ENCODE measurements at places on chromosomes 2 and 18.
A peak's percentile ranks its signal among the peaks of the same experiment; 100 is the strongest.

DNA sequence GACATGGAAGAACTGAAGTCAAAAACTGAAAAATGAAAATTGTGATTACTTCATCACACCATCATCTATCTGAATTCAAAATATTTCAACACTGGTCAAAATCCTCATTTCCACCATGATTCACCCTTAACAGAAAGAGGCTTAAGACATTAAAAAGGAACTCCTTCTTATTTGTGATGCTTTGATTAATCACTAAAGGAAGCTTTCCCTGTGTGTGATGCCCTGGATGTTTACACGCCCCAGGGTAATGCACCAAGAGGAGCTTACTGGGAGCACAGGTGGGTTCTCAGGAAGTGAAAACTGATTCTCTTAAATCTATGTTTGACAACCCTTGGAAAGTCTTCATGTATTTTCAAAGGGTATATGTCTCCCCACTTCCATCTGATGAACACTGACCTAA is 11.5 kb downstream of the GRB14 start:
- no peak for DNase-seq

DNA sequence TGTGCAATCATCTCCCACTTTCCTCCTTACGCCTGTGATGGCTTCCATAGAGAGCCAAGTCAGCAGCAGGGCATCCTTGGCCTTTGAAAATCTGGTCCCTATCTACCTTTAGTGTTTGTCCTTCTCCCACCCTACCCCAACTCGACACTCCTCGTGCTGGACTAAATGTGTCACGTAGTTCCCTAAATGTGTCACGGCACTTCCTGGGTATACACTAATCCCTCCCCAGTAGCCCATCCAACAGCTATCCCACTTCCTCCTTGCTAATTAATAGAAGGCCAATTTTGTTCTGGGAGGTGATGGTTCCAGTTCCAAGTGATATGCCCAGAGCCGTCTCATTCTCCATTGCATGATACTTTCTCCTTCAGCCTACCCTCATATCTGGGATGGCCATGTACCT is 36.5 kb upstream of the ZFP36L2 start:
- no peak for DNase-seq

GRCh38 chr2:8380026-8380425 is 301.8 kb upstream of the ID2 start:
- DNase-seq: no peak

DNA sequence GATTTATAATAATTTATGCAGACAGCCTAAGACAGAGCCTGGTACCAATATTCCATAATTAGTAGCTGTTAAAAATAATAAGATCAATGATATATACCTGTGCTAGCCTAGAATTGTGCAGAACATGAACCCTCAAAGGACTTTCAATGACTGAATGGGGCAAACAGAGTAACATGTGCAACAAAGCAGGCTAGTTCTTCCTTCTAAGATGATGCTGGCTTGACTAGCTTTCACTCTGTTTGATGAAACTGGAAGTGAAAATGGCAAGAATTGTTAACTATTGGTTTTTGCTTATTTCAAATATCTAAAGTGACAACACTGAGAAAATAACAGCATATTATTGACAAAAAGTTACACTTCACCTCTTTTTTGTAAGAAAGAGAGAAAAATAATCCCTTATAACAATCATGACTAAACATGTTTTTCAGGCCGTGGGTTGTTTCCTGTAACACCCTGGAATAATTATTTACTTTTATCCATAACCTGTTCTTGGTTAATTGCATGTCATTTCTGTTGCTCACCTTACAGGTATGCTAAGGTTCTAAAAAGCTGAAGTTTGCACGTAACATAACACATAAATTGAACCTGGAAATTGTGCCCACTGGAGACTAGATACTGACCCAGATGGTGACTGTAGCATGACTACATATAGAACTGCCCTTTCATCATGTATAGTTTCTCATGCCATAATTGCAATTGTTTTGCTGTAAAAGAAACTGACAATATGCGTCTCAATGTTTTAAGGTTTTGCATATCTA is 108.7 kb downstream of the C18orf54 start:
- DNase-seq: no peak

DNA sequence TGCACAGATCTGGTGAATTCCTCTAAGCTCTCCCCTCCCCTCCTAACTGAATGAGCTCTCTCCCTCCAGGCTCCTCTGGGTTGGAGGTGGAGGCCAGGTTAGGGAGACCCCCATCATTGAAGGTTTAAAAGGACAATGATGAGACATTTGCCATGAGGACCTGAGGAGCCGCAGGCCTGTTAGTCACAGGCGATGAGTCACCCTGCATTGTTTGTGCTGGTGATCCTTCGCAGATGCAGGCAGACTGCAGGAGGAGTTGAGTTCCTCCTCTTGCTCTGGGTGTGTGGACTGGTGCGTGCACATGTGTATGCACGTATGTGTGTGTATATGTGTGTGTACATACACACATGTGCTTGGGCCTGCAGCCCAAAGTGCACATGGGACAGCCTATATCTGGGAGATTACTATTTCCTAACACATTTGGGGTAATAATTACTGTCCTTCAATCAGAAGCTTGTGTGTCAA is 42.0 kb downstream of the MCFD2 start:
- DNase-seq: no peak

DNA sequence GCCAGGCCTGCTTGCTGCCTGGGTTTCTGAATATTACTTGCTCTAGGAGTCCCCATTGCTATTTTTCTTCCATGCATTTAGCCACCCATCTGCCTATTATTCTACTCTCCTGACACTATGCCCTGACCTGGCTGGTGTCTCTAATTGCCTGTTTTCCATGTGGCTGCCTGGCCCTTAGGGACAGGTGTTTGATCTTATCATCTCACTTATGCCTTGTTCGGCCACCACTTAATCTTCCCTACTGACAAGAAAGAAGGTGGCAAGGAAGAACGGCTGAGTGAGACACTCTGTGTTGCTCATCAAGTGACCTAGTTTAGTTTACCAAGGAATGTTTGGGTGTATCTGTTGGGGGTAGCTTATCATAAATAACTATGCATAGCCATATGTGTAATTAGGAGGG is 50.4 kb upstream of the RAPH1 start:
- DNase-seq: no peak

- peak; percentile 87 for DNase-seq
Observed at GRCh38 chr2:177332026-177332991, 60.3 kb upstream of the AGPS start.

DNA sequence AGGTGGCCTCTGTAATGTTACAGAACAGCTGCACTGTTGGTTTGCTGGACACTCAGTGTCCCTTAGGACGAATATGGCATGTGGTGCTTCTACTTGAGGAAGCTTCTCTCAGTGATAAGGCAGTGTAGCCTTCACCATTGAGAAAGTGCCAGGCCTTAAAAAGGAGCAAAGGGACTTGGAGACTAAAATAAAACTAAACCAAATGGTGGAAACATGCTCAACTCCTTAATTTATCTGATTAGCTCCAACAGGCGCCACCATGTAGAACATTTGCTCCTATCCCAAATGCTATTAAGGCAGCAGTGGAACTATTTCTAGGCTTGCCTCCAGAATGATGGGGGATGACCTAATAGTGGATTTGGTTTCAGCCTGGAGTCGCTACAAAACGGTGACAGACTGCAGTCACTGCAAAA is 77.5 kb upstream of the MYL1 start:
- no peak for DNase-seq

DNA sequence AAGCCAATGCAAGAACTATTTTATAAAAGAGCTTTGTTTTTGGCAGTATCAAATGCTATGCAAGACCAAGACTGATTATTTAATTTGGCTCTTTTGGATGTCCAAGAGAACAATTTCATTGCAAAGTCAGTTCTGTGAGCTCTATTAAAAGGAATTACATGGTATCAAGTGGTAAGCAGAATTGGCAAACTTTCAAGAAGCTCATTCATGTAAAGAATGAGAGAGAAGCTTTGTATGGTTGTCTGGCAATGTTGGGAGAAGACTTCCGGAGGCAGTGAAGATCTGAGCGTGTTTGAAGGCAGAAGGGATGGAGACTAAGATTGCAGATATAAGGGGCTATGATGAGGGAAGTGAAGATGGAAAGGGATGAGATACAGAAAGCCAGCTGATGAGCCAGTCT is 49.6 kb downstream of the CPS1 start:
- DNase-seq: no peak

- DNase-seq: no peak
Observed at GRCh38 chr18:76491473-76491775, 3.6 kb downstream of the ZNF516 start.

- no peak for DNase-seq
Observed at GRCh38 chr2:12091201-12091806, 344.9 kb downstream of the LPIN1 start.

DNA sequence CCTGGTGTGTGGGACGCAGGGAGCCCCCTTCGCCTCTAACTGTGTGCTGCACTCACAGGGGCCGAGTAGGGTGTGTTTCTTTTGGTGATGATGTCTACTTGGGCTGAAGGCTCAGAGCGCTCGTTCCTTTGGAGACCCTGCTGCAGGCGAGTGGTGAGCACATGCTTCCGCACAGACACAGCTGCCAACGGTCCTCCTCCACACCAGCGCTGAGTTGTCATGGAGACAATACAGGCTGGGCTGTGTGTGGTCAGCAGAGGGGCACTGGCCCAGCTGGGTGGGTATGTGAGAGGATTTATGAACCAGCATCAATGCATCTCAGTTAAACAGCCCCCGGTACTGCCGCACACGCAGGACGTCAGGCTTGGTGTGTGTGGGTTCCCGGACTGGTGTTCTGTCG is 143.5 kb downstream of the SH3RF3 start:
- DNase-seq: no peak

- peak; percentile 61 for DNase-seq
Observed at GRCh38 chr2:129347486-129348217, 631.8 kb upstream of the RAB6C start.

DNA sequence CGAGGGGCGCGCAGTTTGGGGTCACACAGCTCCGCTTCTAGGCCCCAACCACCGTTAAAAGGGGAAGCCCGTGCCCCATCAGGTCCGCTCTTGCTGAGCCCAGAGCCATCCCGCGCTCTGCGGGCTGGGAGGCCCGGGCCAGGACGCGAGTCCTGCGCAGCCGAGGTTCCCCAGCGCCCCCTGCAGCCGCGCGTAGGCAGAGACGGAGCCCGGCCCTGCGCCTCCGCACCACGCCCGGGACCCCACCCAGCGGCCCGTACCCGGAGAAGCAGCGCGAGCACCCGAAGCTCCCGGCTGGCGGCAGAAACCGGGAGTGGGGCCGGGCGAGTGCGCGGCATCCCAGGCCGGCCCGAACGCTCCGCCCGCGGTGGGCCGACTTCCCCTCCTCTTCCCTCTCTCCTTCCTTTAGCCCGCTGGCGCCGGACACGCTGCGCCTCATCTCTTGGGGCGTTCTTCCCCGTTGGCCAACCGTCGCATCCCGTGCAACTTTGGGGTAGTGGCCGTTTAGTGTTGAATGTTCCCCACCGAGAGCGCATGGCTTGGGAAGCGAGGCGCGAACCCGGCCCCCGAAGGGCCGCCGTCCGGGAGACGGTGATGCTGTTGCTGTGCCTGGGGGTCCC is at the start of gene ITGA4:
Gene ITGA4, plus strand, starts transcription at position 266 of the 620 bp plus-strand sequence. Its CDS starts 269 bp downstream, at position 535.
- DNase-seq: peak; percentile 2

- DNase-seq: no peak
Observed at GRCh38 chr2:168192839-168193616, 54.4 kb downstream of the STK39 start.

DNA sequence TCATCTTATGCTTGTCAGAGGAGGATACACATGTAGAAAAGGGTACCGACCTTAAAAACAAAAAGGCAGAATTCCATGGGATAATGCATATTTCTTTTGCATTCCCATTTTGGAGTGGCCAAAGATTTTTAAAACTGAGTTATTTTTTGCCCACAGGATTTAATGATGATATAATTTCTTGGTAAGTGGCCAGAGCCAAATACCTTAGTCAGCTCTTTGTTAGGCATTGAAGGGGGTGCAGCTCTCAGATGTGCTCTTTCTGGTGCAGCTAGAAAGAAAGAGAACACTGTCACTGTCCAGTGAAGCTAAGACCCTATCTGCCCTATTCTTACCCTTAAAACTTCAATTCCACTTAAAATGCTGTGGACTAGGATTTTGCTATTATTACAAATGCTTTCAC is 10.8 kb downstream of the COQ10B start:
- DNase-seq: no peak

- DNase-seq: no peak
Observed at GRCh38 chr2:199955007-199955338, 318 bp downstream of the TYW5 start.

GRCh38 chr18:13474907-13475545 is 251.3 kb downstream of the FAM210A start:
- DNase-seq: no peak

- no peak for DNase-seq
Observed at GRCh38 chr2:12612168-12612567, 104.6 kb upstream of the TRIB2 start.

DNA sequence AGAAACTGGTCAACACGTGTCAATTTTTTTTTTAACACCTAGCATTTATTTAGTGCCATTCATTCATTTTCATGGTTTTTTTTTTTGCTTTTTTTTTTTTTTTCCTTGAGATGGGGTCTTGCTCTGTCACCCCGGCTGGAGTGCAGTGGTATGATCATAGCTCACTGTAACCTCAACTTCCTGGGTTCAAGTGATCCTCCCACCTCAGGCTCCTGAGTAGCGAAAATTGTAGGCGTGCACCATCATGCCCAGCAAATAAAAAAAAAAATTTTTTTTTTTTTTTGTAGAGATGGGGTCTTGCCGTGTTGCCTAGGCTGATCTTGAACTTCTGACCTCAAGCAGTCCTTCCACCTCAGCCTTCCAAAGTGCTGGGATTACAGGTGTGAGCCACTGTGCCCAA is 21.1 kb downstream of the USP14 start:
- DNase-seq: no peak

DNA sequence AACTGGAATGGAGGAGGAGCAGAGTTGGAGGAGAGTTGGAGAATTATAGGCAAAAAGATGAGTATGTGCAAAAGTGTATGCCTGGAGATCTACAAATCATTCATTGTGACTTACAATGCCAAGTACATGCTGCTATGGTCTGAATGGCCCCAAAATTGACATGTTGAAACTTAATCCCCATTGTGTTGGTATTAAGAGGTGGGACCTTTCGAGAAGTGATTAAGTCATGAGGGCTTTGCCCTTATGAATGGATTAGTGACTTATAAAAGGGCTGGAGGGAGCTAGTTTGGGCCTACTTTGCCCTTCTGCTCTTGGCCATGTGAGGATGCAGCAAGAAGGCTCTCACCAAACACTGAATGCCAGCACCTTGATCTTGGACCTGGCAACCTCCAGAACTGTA is 6.3 kb upstream of the RBMS1 start:
- DNase-seq: no peak

DNA sequence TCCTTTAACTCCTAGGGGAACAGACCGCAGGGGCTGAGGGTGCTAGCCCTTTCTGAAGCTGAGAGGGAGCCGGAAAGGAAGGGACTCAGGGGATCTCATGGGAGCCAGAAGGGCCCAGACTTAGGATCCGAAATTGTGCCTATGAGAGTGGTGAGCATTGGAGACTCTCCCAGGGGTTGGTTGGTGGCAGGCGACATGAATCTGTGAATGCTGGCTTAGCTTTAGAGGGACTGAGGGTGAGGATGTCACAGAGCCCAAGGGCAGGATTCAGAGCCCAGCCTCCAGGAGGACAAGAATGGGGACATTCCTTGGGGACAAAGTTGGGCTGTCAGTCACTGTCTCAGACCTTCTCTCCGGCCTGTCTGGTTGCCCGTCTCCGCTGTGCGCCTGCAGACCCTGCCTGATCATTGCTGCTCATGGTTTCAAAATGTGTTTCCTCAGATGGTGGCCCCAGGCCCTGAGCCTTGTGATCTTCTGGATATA is 17.5 kb downstream of the GNLY start:
- no peak for DNase-seq

Data from globus pallidus (tissue), 1 donor.